ENCODE measurements at places on chromosomes 16 and 17.

DNA sequence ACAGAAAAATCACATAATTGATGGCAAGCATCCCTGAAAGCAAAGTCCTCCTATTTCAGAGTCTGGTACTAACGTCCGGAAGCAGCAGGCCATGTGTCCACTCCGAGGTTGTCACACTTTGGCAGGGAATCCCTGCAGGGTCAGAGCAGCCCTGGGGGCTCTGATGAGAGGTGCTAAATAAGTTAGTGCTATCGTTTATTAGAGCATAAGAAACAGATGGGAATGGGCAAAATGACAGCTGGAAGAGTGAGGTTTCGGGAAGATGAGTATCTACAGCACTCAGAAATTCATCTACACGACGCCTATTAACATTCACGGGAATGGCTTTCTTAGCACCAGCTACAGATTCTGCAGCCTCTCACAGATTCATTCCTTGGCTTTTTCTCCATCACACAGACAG is 465.4 kb upstream of the PSMD7 start:
- no peak for DNase-seq

- no peak for DNase-seq
Observed at GRCh38 chr17:70006159-70006558, 68.9 kb upstream of the KCNJ16 start.

- no peak for DNase-seq
Observed at GRCh38 chr17:975371-975915, 4.1 kb downstream of the NXN start.

- no peak for DNase-seq
Observed at GRCh38 chr17:78974635-78975591, 4.8 kb downstream of the LGALS3BP start.

GRCh38 chr17:74512624-74513091 is 18.6 kb downstream of the CD300LB start:
- no peak for DNase-seq

DNA sequence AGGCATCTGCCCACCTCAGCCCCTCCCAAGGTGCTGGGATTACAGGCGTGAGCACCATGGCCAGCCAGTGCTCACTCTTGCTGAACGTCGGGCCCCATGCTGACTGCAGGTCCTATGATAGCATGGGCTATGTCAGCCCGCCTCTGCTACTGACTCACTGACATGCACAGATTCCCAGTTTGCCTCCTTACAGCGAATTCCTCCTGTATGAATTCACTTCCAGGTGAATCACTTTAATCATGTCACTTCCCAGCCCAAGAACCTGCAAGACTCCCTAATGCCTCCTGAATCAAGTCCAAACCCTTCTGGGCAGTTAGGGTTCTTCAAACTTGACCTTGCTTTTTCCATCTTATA is 16.1 kb upstream of the UBTF start:
- no peak for DNase-seq

GRCh38 chr16:85524365-85524629 is 88.8 kb upstream of the GSE1 start:
- DNase-seq, result no peak

DNA sequence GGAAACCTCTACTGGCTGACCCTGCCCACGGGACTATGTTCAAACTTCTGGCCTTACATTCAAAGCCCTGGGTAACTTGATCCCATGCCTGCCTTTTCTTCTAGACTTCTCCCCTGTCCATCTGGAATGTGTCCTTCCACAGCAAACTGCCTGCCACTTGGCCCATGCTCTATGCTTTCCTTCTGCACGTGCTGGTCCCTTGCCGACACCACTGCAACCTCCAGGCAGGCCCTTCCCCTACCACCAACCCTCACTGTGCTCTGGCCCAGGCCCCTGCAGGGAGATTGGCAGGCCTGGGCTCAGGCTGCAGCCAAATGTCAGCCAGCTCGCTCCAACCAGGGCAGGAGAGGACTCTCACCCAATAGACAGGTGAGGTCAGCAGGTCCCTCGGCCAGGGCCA is 11.0 kb downstream of the HSD11B2 start:
- DNase-seq, result no peak

- no peak for DNase-seq
Observed at GRCh38 chr17:29449865-29450671, 59.9 kb downstream of the TAOK1 start.

DNA sequence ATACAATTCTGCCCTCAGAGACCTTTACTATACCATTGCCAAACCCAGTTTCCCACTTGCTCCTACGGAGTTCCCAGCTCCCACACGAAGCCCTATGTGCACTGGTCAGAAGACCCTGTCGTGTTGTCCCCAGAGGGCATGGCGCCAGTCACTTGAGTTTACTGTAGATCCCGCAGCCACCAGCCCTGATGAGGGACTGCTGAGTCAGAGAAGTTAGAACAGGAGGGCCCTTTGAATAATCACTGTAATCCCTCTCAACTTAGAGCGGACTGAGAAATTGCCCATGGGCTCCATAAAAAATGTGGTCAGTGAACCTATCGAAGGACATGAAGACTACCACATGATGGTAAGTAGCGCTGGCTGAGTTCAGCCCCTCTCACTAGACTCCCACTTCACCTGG is 9.2 kb downstream of the UBFD1 start:
- DNase-seq, result no peak

- DNase-seq, result no peak
Observed at GRCh38 chr17:7408252-7408727, 645 bp downstream of the NLGN2 start.

GRCh38 chr16:86002178-86002900 is 103.4 kb downstream of the IRF8 start:
- DNase-seq, result no peak

DNA sequence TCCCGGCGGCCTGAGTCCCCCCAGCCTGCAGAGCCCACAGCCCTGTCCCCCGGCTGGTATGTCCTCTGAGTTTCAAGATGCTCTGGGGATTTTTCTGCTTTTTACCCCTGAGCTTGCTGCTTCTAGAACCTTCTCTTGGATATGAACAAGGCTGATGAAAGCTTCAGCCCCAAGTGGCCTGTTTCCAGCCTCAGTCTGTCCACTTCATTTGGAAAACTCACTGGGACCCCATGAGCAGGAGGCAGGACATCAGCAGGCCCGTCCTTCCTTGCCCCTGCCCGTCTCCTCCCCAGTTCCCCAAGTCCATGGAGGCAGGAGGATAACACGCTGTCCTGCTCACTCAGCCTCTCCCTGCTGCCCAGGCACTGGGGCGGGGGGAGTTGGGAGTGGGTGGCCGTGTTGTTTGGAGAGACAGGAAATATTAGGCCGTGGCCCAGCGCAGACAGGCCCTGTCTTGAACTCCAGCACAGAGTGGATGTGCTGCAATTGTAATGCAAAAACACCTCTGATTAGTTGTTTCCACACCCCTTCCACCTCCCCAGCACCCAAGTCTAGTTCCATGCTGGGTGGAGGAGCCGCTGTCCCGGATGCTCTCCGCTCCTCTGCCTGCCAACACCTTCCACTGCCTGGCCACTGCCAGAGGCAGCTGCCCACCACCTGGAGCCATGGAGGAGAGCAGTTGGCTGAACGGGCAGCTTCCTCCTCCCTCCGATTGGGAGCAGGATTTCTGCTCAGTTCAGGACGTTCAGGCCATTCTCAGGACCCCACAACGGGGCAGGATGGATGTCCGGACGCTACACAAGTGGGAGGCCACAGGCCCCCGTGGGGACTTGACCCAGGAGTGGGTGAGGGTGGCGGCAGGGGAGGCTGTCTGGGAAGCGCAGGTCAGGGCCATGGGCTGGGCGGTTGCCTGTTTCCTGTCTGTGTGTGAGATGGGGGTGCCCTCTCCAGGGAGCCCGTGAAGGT is 216.9 kb upstream of the GSE1 start:
- DNase-seq, result no peak

DNA sequence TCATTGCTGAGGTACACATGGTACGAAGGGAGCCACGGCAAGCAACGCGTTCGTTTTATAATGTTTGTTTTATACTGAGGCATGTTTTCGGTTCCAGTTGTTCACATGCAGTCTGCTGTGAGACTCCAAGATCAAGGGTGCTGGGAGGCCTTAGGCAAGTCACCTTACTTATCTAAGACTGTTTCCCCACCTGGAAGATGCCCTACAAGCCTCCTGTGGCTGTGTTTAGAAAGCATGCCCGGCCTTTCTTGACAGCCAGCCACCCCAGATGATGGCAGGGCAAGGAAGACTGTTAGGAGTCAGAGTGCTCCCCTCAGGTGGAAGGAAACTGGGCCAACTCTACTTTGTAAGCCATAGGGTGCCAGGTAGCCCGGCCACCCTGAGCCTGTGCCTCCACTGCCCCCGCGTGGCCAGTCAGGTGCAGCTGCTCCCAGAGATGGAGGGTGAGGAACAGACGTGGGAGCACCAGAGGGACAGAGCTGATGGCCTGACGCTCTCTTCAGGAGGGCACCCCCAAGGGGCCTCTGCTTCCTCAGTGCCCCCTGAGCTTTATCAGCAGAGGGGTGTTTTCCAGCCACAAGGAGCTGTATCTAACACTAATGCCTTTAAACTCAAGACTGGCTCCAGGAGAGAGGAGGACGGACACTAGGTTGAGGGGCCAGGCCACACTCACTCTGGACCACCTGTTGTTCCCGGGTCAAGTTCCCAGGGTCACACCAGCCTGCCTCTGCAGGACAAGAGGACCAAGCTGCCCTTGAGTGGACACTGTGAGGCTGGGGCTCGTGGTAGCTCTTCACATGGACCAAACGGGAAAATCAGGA is 5.4 kb downstream of the NAT9 start:
- no peak for DNase-seq

GRCh38 chr17:66777689-66778225 is 57.2 kb upstream of the CACNG5 start:
- no peak for DNase-seq

- DNase-seq, result no peak
Observed at GRCh38 chr17:77341069-77341541, 200.3 kb downstream of the SEC14L1 start.

- no peak for DNase-seq
Observed at GRCh38 chr16:30011714-30012504, 1.1 kb upstream of the DOC2A start.

DNA sequence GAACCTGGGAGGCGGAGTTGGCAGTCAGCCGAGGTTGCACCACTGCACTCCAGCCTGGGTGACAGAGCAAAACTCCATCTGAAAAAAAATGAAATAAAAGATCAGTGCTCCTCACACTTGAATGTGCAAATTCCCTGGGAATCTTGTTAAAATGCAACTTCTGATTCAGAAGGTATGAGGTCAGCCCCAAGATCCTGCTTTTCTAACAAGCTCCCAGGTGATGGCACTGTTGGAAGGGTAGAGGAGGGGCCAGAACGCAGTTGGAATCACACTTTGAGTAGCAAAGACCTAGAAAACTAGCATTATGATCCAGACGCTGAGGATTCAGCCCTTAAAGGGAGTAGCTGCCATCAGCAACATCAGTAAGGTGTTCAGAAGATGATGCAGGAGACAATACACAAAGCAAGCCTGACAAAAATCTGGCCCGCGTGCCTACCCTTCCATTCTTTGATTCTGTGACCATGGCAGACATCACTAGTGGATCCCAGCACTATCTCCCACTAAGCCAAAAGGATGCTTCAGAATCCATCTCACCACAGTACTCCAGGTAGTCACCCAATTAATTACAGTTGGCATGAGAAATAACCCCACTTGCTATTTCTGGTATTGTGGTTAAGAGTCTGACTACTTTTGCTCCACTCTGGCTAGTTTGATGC is 33.1 kb upstream of the MEIOC start:
- no peak for DNase-seq

DNA sequence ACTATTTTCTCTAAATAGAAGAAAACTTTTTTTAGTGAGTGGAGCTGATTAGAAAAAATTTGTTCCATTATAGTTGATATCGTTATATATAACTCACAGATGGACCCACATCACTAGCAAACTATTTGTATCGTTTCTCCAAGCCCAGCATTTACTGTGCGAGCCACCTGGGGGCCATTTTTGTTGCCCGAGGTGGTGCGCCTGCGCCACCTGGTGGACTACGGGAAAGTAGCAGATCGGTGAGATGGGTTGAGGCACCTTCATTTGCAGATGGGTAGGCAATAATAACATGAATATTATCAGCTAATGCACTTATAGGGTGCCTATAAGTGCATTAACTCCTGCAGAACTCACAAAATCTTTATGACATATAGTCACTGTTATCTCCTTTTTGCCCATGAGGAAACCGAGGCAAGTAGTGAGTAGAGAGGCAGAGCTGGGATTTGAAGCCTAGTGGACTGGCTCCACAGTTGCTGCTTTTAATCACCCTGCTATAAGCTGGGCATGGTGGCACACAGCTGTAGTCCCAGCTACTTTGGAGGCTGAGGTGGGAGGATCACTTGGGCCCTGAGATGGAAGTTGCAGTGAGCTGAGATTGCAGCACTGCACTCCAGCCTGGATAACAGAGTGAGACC is 23.2 kb upstream of the NTN1 start:
- DNase-seq, result no peak

DNA sequence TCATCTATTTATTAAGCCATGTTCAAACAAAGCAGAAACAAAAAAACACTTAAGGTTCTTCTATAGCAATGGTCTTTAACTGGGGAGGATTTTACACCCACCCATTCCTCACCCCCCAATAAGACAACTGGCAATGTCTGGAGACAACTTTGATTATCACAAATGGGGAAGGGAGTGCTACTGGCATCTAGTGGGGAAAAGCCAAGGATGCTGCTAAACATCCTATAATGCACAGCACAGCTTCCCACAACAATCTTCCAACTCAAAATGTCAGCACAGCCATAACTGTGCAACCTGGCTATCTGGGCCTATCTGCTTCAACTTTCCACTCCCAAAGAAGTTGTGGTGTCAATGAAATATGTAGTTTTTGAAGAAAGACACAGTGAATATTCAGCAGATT is 1044.4 kb downstream of the CDH8 start:
- no peak for DNase-seq

- no peak for DNase-seq
Observed at GRCh38 chr17:75776386-75777295, 8.0 kb upstream of the UNK start.

DNA sequence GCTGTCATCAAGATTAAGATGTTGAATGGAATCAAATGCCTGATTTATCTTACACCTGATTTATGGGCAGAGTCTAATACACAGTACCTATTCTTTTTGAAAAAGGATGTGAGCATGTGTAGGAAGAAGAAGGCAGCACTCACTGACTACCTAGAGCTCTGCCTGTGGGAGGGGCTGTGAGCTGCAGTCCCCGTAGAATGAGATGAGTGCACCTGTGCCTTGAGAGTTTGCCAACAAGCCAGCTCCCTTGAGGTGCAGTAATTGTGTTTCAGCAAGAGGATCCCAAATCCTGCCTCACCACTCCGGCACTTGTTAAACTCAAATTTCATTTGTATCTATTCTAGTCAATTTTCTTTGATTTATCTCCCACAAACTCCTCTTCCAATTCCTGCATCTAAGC is 46.0 kb downstream of the CDH11 start:
- DNase-seq, result no peak

- DNase-seq, result no peak
Observed at GRCh38 chr17:77817953-77818352, 140.6 kb upstream of the TNRC6C start.

GRCh38 chr16:59336136-59336695 is 602.1 kb upstream of the GOT2 start:
- no peak for DNase-seq

GRCh38 chr17:17900615-17901520 is 64.1 kb upstream of the SREBF1 start:
- DNase-seq, result no peak

DNA sequence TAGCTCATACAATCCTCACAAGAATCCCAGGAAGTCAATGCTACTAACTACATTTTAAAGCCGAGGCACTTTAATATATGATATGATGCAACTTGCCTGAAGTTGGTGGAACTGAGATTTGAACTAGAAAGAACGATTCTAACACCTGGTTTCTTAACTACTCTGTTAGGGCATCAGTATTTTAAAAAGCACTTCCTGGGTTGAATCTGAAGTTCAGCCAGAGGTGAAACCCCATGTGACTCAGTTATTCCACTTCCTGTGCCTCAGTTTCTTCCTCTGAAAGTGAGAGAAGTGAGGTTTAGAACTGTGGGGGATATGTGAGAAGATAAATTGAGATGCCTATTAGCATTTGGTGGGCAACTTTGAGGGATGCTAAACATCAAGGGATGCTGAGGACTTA is 129.4 kb upstream of the ANKFN1 start:
- DNase-seq, result no peak
